ENCODE measurements at places on chromosomes 1 and 21. TPM values are rescaled to one million over a fixed set of nuclear protein-coding genes. Genes with fewer than 3 reads are reported as not detected.

SPRR1A gene
- polyA plus RNA-seq: not detected

PCSK9 gene
- 5.5 TPM for polyA plus RNA-seq

GJA5 gene
- polyA plus RNA-seq: 21.0 TPM

MATN1 gene
- 1.2 TPM for polyA plus RNA-seq

KCNJ9 gene
- 0.05 TPM for polyA plus RNA-seq

TMEM234 gene
- 8.9 TPM for polyA plus RNA-seq

RBM34 gene
- polyA plus RNA-seq: 59.4 TPM

KRTAP13-2 gene
- polyA plus RNA-seq: not detected

FAM151A gene
- not detected for polyA plus RNA-seq

PLXNA2 gene
- 29.7 TPM for polyA plus RNA-seq

NR5A2 gene
- 3.0 TPM for polyA plus RNA-seq

OR2T2 gene
- polyA plus RNA-seq: not detected

TENT5C gene
- polyA plus RNA-seq: 5.2 TPM

GJC2 gene
- 0.70 TPM for polyA plus RNA-seq

SLAMF9 gene
- not detected for polyA plus RNA-seq

C1QTNF12 gene
- 3.9 TPM for polyA plus RNA-seq

GOLPH3L gene
- polyA plus RNA-seq: 23.3 TPM

Data from muscle of arm (tissue), 14 donors.